T-helper 17 cell (primary cell): ENCODE measurements at places on chromosomes 4 and X.

DNA sequence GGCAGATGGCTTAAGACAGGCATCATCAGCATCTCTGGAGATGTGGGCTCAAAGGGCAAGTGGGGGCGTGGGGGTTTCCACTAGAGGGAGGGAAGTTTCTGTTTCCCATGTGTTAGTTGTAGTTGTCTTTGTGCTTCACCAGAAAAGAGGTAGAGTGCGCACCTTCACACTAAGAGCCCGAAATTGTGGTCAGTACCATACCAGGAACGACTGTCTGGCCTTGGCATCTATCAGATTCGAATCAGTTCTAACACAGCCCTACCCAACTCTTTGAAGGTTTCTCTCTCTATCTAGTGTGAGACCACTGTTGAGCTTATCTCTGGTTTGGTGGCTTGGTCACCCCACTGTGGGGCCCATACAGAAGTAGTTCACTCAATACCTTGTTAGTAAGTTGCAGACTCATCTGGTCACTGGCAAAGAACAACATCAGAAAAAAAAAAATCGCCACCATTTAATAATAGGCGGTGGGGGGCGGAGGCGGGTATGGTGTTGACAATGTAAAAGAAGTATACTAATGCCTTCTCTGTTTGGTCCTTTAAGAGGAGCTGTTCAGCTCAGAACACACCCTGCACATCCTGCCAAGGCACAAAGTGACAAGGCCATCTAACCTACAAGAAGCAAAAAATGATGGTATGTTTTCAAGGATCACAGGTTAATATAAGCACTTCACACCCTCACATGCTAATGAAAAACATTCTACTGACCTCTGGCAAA lies 71.1 kb downstream of the NYX start:
- H3K4me3 ChIP-seq = no peak overlapping the region
- H3K4me1 ChIP-seq = peaks cover 24% of the 10 kb centered on the region
- H3K36me3 ChIP-seq = no peaks in the 10 kb centered on the region
- H3K27me3 ChIP-seq = no peaks in the 10 kb centered on the region
- H3K27ac ChIP-seq = peak overlapping the region; percentile 67
- DNase-seq = no peak

DNA sequence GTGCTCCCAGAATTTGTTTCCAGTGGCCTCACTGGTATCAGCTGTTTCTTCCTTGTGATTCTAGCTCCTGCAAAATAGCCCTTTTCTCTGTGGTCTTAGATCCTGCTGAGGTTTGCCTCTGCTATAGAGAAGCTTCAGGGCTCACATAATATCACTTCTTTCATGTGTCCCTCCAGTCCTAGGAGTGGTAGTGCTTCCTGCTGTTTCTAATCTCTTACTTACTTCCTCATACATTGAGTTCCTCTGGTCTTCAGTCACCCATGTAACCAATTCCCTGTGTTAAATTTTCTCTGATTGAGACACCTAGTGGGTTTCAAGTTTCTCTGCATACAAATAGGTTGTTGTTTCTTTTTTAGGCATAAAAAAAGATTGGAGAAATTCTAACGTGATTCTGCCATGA lies 1567.9 kb downstream of the ARAP2 start:
- no peaks in the 10 kb centered on the region for H3K27me3 ChIP-seq
- no peaks in the 10 kb centered on the region for H3K4me1 ChIP-seq
- no peaks in the 10 kb centered on the region for H3K36me3 ChIP-seq
- H3K4me3 ChIP-seq = no peak overlapping the region
- no peak overlapping the region for H3K27ac ChIP-seq

GRCh38 chr4:79563219-79563618 lies 155.2 kb upstream of the GK2 start:
- H3K27me3 ChIP-seq = peaks cover 20% of the 10 kb centered on the region
- no peak for DNase-seq
- no peaks in the 10 kb centered on the region for H3K4me1 ChIP-seq
- no peak overlapping the region for H3K27ac ChIP-seq

- H3K4me3 ChIP-seq = no peak overlapping the region
- no peaks in the 10 kb centered on the region for H3K4me1 ChIP-seq
- no peak overlapping the region for H3K27ac ChIP-seq
Observed at GRCh38 chrX:87582453-87582852, 64.9 kb downstream of the KLHL4 start.

GRCh38 chrX:33211356-33212260 lies at the start of gene DMD:
Gene DMD, minus strand, starts transcription at chrX:33211549. Its CDS starts 237 bp downstream, at chrX:33211312.
- H3K4me3 ChIP-seq = no peak within 1 kb of the TSS
- H3K27ac ChIP-seq = no peak within 1 kb of the TSS
- no peak for DNase-seq
- H3K27me3 ChIP-seq = no peaks in the 10 kb centered on the region

GRCh38 chr4:4837316-4837715 lies 22.1 kb upstream of the MSX1 start:
- DNase-seq = no peak
- peaks cover 10% of the 10 kb centered on the region for H3K27me3 ChIP-seq
- H3K4me1 ChIP-seq = peaks cover 2% of the 10 kb centered on the region
- no peaks in the 10 kb centered on the region for H3K36me3 ChIP-seq
- no peak overlapping the region for H3K4me3 ChIP-seq
- no peak overlapping the region for H3K27ac ChIP-seq

DNA sequence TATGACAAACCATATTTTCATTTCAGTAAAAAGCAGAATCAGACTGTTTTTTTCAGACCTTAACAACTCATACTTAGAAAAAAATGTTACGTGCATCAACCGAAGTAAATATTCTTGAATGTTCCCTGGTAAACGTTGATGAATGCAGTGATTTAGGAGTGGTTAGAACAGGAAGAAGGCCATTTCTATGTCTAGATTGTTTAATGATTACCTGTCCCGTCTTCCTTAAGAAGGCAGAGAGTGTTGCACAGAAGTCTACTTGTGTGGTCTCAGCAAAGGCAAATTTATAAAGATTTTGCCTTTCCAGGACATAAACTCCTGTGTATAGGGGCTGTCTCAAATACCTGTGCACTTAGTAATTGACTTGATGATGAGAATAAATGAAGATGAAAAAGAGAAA lies 134.5 kb downstream of the MGST2 start:
- no peak for DNase-seq
- no peaks in the 10 kb centered on the region for H3K36me3 ChIP-seq
- H3K27me3 ChIP-seq = peaks cover 18% of the 10 kb centered on the region
- H3K4me1 ChIP-seq = peaks cover 4% of the 10 kb centered on the region

- H3K27me3 ChIP-seq = no peaks in the 10 kb centered on the region
- H3K4me1 ChIP-seq = peaks cover 14% of the 10 kb centered on the region
- DNase-seq = peak; percentile 56
- H3K27ac ChIP-seq = peak overlapping the region; percentile 77
- no peaks in the 10 kb centered on the region for H3K36me3 ChIP-seq
Observed at GRCh38 chrX:10111364-10112148, 45.2 kb upstream of the CLCN4 start.

- H3K4me3 ChIP-seq = no peak overlapping the region
- no peak overlapping the region for H3K27ac ChIP-seq
- H3K4me1 ChIP-seq = no peaks in the 10 kb centered on the region
- no peaks in the 10 kb centered on the region for H3K36me3 ChIP-seq
- no peaks in the 10 kb centered on the region for H3K27me3 ChIP-seq
Observed at GRCh38 chrX:68942104-68942503, 113.3 kb downstream of the EFNB1 start.

DNA sequence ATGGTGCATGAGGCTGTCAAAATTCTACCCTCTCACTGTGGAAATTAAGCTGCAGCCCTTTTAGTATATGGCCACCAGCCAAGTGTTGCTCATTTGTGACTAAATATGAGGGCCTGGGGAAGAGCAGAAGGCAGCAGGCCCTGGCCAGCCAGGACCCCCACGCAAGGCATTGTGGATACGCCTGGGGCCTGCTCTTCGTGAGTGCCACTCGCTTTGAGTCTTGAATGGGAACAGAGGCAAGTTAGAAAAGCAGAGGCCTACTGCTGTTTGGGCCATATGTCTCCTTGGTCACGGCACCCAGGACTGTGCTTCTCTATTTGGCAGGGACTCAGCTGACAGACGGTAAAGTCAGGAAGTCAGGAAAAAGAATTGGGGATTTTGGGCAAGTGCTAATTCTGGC lies 10.9 kb downstream of the RTL5 start:
- peaks cover 39% of the 10 kb centered on the region for H3K4me1 ChIP-seq
- peak overlapping the region; percentile 58 for H3K4me3 ChIP-seq
- no peaks in the 10 kb centered on the region for H3K36me3 ChIP-seq

- no peaks in the 10 kb centered on the region for H3K4me1 ChIP-seq
- no peak overlapping the region for H3K4me3 ChIP-seq
- no peak overlapping the region for H3K27ac ChIP-seq
- no peaks in the 10 kb centered on the region for H3K27me3 ChIP-seq
Observed at GRCh38 chrX:76159453-76159852, 13.4 kb upstream of the PBDC1 start.

- no peak overlapping the region for H3K27ac ChIP-seq
- no peak overlapping the region for H3K4me3 ChIP-seq
- H3K36me3 ChIP-seq = no peaks in the 10 kb centered on the region
- DNase-seq = no peak
Observed at GRCh38 chr4:110107866-110108265, 90.5 kb downstream of the ELOVL6 start.

DNA sequence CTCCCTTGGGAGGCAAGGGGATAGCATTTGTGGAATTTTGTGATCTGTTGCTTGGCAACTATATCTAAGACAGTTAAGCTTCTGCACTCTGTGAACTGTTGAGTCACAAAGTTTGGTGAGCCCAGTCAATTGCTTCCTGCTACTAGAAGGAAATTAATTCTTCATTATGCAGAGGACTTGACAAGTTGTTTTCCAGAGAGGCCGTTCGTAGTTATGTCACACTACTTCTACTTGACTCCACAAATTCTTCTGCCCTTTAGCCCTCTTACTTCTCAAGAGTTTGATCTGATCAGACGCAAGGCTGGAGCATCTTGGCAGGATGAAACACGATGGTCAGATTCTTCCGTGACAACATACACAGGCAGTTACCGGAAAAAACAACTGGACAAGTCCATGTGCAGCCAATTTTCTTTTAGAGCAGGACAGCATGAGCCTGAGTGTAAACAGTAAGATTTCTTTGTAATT lies at the start of gene C4orf51:
C4orf51 (plus strand) TSS at position 156 of the 465 bp plus-strand sequence; CDS start at position 214, 58 bp downstream.
- no peak within 1 kb of the TSS for H3K4me3 ChIP-seq
- no peak for DNase-seq
- no peaks in the 10 kb centered on the region for H3K4me1 ChIP-seq
- H3K27me3 ChIP-seq = peaks cover 28% of the 10 kb centered on the region
- no peak within 1 kb of the TSS for H3K27ac ChIP-seq

DNA sequence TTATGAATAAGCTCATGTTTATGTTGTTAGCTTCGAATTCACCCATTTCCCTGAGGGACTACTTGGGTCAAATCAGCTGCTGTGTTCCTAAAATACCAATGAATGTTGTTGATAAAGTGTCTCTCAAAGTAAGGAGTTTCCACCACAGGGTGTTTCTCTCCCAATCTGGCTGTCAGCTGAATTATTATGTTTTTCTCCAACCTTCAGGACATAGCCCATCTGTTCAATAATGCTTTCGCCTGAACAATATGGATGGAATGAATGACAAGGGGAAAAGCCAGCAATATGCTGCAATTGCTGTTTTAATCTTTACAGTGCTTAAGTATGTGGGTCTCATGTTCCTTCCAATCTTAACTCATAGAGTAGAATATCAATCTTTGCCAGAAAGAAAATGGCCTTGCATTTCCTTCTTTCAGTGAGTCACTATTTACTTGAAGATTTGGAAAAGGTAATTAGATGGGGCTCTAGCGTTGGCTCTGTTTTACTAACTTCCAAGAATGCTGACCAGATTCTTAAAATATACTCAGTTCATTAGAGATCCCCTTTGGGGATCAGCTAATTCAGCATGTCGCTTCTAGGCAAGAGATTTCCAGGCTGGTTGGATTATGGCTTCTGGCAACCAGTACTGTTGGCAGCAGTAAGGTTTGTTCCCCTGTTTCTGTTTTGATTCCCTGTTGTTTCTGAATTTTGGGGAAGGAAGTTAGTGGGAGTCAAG lies 410.5 kb downstream of the PPP3CA start:
- no peak overlapping the region for H3K4me3 ChIP-seq
- H3K4me1 ChIP-seq = peaks cover 21% of the 10 kb centered on the region

DNA sequence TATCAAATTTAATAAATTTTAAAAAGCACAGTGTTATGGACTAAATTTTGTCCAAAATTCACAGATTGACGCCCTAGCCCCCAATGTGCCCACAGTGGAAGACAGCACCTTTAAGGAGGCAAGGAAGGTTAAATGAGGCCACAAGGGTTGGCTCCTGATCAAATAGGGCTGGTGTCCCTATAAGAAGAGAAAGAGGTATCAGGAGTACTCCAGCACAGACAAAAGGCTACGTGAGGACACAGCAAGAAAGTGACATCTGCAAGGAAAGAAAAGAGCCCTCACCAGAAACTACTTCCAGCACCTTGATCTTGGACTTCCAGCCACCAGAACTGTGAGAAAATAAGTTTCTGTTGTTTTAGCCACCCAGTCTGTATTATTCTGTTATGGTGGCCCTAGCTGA lies 48.8 kb downstream of the FAM13A start:
- no peak for DNase-seq
- no peak overlapping the region for H3K4me3 ChIP-seq
- no peaks in the 10 kb centered on the region for H3K4me1 ChIP-seq

GRCh38 chrX:18828832-18829404 lies 121.5 kb downstream of the PPEF1 start:
- H3K4me1 ChIP-seq = no peaks in the 10 kb centered on the region
- no peak overlapping the region for H3K27ac ChIP-seq
- H3K4me3 ChIP-seq = no peak overlapping the region
- no peaks in the 10 kb centered on the region for H3K27me3 ChIP-seq
- H3K36me3 ChIP-seq = peaks cover 3% of the 10 kb centered on the region
- no peak for DNase-seq

- H3K36me3 ChIP-seq = no peaks in the 10 kb centered on the region
- H3K27ac ChIP-seq = no peak overlapping the region
- no peak overlapping the region for H3K4me3 ChIP-seq
- peaks cover 2% of the 10 kb centered on the region for H3K4me1 ChIP-seq
- no peak for DNase-seq
Observed at GRCh38 chr4:120354381-120354780, 287.7 kb upstream of the MAD2L1 start.

DNA sequence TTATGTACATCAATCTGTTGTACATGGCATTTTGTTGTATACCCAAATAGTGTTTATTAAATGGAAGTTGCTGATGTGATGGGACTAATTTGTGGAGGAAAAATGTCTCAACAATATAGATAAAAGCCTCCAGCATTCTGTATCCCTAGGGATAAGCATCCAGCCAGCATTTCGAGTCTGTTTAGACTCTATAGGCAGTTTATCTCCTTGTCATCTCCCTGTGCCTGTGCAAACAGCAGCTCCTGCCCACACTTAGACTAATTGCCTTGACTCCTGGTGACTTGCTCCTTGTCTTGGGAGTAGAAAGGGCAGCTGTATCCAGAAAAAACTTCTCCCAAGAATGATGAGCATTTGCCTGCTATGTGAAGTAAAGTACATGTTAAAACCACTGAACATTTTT lies 83.8 kb downstream of the DOCK11 start:
- no peak for DNase-seq
- no peak overlapping the region for H3K27ac ChIP-seq
- no peak overlapping the region for H3K4me3 ChIP-seq
- H3K36me3 ChIP-seq = no peaks in the 10 kb centered on the region
- H3K4me1 ChIP-seq = no peaks in the 10 kb centered on the region

DNA sequence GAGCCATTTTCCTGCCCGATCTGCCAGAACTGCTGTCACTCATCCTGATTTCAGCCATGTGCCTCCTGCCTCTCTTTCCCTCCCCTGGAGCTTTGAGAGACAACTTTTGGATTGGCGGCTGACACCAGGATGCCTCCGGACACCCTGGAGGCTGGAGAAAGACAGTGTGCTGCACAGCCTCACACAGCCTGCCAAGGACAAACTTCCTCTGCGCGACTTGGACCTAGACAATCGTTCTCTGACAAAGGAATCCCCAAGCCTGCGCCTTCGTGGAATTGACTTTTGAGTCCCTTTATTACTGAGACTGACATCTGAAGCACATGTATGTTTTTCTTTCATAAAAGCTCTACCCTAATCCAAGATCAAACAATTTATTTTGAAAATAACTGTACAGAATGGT lies 10.8 kb upstream of the LDB2 start:
- DNase-seq = no peak
- H3K4me1 ChIP-seq = no peaks in the 10 kb centered on the region
- H3K36me3 ChIP-seq = no peaks in the 10 kb centered on the region
- H3K27ac ChIP-seq = no peak overlapping the region
